ENCODE measurements at places on chromosomes 5 and 9. TPM values are rescaled to one million over a fixed set of nuclear protein-coding genes. Genes with fewer than 3 reads are reported as not detected.

DNA sequence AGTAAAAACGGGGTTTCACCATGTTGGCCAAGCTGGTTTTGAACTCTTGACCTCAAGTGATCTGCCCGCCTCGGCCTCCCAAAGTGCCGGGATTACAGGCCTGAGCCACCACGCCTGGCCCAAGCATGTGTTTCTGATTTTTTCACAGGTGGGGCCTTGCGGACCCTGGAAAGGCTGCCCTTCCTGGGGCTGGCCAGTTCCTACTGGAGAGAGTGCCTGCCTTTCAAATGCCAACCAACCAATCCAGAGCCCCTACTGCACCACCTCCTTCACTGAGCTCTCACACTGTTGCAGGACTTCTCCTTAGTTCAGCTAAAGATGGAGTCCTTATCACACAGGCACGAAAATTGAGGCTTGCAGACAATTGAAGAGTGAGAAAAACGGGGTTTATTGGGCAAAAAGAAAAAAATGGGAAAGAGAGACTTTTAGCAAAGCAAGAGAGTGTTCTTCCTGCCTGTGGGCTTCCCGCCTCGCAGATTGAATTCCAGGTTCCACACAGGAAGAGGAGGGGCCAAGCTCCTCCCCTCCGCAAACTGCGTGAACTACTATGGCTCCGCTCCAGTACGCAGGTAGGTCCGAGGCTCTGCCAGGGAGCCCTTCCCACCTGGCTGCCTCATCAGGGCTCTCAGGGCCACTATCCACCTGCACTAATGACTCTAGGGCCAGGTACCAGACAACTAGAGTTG lies 8.3 kb upstream of the CMBL start:
- DNase-seq, result no peak

GRCh38 chr9:94833802-94834201 lies 107.3 kb downstream of the AOPEP start:
- no peak for DNase-seq

GRCh38 chr5:84274585-84275468 lies 109.9 kb downstream of the EDIL3 start:
- peak; percentile 17 for DNase-seq

GRCh38 chr9:116873937-116874914 lies 187.1 kb downstream of the TRIM32 start:
- DNase-seq, result no peak

GRCh38 chr5:371811-372555 lies 50.5 kb downstream of the AHRR start:
- DNase-seq, result no peak

GRCh38 chr9:85200726-85201404 lies 531.3 kb downstream of the NTRK2 start:
- no peak for DNase-seq

GRCh38 chr9:16068476-16068875 lies 515.6 kb downstream of the CCDC171 start:
- no peak for DNase-seq

DNA sequence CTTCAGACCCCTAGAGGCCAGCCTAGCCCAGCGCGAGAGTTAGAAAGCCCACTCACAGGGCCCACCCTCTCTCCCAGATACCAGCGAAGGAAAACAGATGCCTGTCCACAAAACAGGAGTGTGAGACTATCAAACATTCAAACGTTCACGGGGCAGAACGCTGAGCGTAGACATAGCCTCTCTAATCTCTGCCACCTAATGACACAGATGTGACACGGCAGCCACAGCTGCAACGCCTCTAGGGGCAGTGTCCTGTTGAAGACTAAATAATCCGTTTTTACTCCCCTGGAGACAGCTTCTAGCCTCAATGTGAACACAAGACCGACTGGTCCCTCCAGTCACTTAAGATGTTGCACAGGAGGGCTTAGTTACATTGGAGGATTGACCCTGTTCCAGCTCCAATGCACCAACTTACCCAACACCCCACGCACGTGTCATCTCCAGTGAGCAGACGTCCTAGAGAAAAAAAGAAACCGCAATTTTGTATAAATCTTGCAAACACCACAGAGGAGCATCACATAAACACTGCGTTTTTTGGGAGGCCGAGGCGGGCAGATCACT lies 14.3 kb downstream of the DIPK1B start:
- peak; percentile 87 for DNase-seq

GRCh38 chr9:81893929-81894328 lies 34.3 kb upstream of the SPATA31D4 start:
- DNase-seq, result no peak

DNA sequence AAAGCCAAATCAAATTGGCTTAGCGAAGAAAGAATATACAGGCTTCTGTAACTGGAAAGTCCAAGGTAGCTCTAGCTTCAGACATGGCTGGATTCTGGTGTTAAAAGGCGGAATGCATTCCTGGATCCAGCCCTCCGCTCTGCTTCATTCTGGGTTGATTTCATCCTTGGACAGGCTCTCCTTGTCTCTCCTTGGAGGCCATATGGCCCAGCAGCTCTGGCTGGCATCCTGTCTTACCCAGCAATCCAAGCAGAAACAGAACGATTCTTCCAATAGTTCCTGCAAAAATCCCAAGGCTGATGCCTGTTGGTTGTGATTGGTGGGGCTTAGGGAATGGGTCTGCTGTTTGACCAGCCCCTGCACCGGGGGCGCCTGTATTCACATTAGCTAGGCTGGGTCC lies 37.0 kb upstream of the SAP30L start:
- no peak for DNase-seq

GRCh38 chr9:109475526-109475925 lies 22.6 kb downstream of the PTPN3 start:
- no peak for DNase-seq

- no peak for DNase-seq
Observed at GRCh38 chr5:123819833-123820232, 307.9 kb downstream of the CSNK1G3 start.

- DNase-seq, result no peak
Observed at GRCh38 chr5:43769571-43770355, 166.8 kb downstream of the NNT start.

DNA sequence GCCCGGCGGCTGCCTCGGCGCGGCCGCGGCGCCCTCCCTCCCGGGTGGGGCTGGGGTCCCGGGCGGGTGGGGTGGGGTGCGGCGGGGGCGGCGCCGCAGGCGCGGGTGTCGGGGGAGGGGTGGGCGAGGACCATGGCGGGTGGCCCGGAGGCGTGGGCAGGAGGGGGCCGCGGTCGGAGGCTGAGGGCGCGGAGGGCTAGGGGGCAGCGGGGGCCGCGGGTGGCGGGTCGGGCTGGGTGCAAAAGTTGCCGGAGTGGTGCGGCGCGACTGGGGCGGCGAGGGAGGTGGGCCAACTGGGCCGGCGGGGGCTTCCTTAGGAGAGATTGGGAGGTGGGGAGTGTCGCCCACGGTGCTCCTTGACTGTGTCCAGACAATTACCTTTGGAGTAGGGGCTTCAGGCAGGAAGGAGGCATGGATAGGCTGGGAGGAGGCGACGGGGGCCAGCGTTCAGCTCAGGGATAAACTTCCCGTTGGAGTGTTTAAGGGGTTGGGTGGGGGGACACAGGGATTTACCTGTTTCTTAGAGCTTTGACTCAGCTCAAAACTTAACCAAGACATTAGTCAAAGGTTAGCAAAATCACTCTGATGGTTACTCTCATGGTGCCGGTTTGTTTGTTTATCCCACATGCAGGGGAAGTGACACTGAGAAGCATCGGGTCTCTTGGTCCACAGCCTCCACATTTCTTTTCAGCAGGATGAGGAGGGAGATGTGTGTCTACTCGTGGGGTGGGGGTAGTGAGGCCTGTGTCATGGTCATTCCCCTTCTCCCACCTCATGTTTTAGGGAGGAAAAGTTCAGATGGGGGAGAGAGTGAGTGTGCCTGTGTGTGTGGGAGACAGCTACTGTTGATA lies 859 bp downstream of the CSNK1G3 start:
- DNase-seq, result peak; percentile 39

DNA sequence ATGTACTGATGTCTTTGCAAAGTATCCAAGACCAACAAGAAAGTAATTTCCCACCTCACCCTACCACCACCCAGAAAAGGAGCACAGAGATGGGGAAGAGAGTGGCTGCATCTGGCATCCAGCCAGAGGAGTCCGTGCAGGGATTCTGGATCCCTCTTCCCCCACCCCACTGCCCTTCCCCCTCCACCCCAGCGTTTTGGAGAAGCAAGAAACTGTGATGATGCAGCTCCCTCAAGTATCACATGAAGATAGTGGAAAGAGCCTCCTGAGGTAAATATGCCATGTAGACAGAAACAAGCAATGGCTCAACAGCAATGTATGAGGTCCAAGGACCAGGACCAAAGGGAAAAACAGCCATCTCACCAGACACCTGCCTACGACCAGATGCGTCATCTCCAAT lies 153.8 kb downstream of the DEPDC1B start:
- no peak for DNase-seq

DNA sequence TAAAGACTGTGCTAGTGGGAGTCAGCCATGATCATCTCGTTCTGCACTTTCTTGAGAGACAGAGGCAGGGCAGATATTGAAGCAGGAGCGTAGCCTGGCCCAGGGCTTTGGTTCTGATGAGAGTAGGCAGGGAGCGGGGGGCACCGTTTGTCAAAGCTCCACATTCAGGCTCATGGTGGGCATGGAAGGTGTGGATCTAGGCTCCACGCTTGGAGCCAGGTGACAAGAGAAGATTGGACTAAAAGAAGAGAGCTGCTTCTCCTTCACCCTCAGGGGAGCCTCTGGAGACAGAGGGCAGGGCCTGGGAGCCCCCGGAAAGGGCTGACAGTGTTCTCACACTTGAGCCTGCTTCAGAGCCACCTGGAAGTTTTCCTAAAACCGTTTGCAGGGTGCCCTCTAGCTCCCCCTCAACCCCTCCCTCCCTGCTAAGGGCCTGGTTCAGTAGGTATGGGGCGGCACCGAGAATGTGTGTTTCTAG lies 24.7 kb upstream of the FCN2 start:
- DNase-seq, result no peak

DNA sequence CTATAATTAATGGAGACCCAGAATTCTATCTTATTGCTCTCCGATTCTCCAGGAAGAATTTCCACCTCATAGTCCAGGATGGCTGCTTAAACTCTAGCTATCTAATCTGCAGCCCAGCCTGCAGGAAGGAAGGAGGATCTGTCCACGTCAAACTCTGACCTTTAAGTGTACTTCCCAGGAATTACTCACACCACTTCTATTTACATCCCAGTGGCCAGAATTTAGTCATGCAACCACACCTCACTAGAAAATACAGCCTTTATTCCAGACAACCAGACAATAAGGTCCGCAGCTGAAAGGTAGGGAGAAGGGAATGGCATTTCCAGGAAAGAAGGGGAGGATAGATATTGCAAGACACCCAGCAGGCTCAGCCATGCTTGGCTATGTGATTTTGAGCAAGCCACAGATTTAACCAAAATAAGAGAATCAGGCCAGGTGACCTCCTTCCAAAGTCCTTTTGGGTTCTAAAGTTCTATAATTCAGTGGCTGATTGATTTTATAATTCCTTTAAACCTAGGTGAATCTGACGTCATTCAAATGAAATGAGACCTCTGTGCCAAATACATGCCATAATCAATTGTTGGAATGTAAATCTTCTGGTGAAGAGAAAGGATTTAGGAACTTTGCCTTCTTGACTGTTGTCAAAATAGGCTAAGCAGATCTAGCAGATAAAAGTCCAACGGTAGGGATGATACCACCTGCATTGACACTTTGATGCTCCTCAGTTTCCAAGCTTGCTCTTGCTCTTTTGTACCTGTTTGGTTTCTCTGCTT lies 3.7 kb upstream of the DENND1A start:
- no peak for DNase-seq

GRCh38 chr5:147360816-147361215 lies 126.0 kb downstream of the STK32A start:
- DNase-seq, result no peak

DNA sequence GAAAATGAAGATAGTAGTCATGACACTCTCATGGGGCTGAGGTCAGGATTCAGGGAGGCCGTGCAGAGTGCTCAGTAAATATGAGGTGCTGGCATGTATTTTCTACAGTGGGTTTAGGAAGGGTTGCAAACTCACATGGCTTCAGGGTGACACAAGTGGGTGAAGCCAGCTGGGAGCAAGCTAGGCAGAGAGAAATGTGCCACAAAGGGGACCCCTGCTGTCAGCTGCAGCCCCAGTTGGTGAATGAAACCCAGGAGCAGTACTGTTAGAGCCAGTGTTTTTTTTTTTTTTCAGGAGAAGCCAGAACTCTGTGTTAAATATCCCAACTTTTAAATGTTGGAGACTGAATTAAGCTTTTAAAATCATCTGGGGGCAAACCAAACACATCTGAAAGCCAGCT lies 75.3 kb downstream of the INSYN2B start:
- no peak for DNase-seq

GRCh38 chr9:123108976-123109375 lies 75.5 kb downstream of the GPR21 start:
- no peak for DNase-seq

DNA sequence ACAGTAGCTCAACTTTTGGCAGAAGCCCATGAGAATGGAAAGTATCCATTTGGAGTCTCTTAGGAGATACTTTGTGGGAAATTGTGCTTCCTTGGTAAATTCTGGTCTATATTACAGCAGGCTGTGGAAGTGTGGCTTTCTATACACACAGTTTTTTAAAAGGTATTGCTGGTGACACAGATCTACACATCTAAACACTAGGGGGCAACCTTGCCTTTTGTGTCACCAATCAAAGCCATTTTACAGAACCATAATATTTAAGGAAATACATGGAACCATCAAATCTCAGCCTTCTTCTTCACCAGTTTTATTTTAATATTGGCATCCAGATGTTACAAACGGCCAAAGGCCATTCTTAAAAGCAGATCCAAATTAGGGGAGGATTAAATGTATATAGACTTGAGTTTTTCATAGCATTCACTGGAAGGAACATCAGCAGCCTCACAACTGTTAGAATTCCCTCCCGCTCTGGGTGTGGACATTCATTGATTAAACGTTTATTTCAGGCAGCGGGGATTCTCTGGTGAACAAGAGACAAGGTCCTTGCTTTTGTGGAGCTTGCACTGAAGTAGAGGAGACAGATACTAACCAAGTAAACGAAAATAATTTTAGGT lies 132.4 kb upstream of the EPB41L4A start:
- DNase-seq, result peak; percentile 75

DNA sequence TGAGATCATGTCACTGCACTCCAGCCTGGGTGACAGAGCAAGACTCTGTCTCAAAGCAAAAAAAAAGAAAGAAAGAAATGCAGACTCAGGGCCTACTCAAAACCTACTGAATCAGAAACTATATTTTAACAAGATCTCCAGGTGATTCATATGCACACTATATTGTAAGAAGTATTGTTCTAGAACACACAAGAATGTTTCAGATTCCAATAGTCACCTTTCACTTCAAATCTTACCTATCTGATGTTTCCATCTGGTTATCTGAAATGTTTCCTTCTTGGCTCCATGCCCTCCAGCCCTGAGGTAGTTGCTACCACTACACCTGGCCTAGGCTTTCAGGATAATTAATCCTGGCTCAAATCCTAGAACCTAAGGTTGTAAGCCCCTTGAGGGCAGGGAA lies 36.8 kb upstream of the SNX2 start:
- DNase-seq, result no peak

- DNase-seq, result no peak
Observed at GRCh38 chr5:2148312-2149194, 265.8 kb upstream of the IRX4 start.

- DNase-seq, result no peak
Observed at GRCh38 chr5:71014176-71014575, 11.0 kb downstream of the NAIP start.

The LIFR gene
- not detected for total RNA-seq

The CCL28 gene
- total RNA-seq, result not detected

The EIF4EBP3 gene
- 8.3 TPM for total RNA-seq

The DNAJC21 gene
- 67.2 TPM for total RNA-seq

The GRAMD2B gene
- not detected for total RNA-seq

The IER5L gene
- total RNA-seq, result 3.4 TPM

The CDX1 gene
- total RNA-seq, result not detected
